Heart right ventricle (tissue), 16 donors: ENCODE measurements at places on chromosomes 2 and 18. TPM values are rescaled to one million over a fixed set of nuclear protein-coding genes. Genes with fewer than 3 reads are reported as not detected.

DNA sequence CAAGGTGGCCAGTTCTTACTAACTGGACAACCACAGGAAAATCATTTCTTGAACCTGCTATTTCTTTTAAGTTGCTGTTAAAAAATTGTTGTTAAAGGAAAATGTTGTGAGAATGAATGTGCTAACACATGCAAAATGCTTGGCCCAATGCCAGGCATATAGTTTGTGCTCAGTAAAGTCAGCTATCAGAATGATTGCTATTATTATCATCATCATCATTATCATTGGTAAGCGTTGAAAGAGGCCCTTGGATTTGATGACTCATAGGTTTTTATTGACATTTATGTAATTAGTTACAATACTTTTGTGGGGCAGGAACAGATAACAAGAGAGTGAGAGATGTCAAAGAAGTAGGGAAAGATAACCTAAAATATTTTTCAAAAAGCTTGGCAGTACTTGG, 394.2 kb upstream of the ZEB2 start:
- no peak for DNase-seq

DNA sequence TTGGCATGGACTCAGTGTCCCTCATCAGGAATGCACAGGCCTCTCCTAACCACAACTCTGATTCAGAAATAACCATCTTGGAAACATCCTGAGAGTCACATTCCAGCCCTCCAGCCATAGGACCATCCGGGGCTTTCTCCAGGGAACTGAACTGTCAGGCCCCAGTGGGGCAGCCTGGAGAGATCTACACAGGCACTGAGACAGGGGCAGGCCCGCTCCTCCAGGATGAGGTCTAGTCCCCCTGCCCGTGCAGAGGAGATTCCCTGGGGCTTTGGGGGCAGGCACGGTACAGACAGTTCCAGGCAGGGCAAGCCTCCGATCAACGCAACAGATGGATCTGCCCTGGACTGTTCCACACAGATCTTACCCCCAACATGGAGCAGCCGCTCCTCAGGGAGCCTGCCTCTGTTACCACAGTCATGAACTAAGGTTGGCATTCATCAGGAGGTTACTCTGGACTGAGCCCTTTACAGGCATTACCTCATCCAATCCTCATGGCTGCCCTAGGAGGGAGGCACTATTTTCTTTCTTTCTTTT, 12.0 kb downstream of the KCNK3 start:
- no peak for DNase-seq

DNA sequence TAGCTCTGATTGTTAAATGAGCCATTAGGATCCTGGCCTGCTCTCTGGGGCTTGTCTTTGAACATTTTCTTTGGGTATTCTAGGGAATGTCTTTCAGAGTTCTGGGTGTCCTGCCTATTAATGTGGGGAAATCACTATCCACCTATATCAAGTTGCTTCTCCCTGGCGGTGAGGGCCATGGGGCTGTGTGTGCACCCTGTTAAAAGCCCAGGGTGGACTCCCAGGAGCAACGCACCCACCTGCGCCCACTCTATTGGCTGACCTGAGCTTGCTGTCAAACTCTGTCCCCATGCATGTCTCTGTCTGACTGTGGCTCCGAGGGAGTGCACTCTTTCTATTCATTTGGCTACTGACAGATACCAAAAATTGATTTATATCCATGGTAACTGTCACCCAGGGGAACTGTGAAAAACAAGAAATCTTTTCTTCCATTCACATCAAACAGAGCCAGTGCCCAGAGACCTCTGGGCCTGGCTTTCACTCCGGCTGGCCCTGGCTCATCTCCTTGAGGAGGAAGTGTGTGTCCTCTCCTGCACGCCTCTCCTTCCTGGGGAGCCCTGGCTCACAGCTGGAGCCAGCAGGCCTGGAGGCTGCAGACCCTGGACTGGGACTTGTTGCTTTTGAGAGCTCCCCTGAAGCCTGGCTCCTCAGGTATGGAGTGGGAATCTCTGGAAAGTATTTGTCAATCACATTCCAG, 10.5 kb upstream of the TOGARAM2 start:
- DNase-seq: no peak

DNA sequence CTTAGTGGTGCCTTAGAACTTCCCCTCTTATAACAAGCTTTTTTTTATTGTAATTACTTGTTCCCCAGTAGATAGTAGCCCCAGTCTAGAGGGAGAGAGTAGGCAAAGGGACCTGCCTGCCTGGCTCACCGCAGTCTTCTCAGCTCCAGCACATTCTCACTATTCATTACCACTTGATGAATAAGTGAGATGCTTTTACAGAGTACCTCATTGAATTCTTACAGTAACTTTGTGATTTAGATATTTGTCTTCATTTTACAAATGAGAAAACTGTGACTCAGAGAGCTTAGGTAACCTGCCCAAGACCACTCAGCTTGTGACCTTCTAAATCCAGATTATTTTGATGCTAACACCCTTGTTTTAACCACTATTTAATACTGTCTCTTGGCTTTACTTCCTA, 77.8 kb downstream of the CHRNA1 start:
- DNase-seq: no peak

UBE2E3 gene
- total RNA-seq: 55.9 TPM

AGAP1 gene
- total RNA-seq: 21.2 TPM
